ENCODE measurements at places on chromosomes 12 and 14. TPM values are rescaled to one million over a fixed set of nuclear protein-coding genes. Genes with fewer than 3 reads are reported as not detected.

NINJ2 gene
- total RNA-seq, result 1.3 TPM

ZDHHC22 gene
- not detected for total RNA-seq

GRCh38 chr14:68471964-68472508 is 320.8 kb downstream of the ZFP36L1 start:
- DNase-seq, result no peak

DNA sequence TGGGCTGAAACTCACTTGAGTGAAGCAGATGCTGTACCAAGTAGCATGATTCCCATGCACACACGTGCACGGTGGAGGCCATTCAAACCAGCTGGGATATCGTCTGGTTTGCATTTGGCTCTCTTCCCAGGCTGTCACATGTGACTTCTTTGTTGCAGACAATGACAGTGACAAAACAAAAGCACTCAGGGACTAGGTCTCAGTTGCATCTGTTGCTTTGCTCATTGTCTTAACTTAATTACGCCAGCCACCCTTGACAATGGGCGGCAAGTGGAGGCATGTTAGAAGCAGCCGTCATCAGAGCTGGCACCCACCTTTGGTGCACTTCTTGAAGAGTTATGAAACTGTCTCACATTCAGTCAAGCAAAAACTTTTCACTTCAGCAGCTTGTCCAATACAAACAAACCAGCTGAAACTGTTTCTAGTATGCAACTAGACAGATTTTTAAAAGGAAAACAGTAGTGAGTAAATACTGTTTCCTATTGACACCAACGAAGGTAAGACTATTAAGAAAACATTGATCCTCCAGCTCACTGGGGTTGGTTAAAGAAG is 74.3 kb downstream of the IGF1 start:
- DNase-seq, result peak; percentile 23

IL22 gene
- not detected for total RNA-seq

GRCh38 chr12:26963413-26963812 is 25.1 kb downstream of the FGFR1OP2 start:
- peak; percentile 71 for DNase-seq

C14orf180 gene
- total RNA-seq, result not detected

GRCh38 chr14:23577004-23577681 is 1.4 kb downstream of the JPH4 start:
- no peak for DNase-seq

DNA sequence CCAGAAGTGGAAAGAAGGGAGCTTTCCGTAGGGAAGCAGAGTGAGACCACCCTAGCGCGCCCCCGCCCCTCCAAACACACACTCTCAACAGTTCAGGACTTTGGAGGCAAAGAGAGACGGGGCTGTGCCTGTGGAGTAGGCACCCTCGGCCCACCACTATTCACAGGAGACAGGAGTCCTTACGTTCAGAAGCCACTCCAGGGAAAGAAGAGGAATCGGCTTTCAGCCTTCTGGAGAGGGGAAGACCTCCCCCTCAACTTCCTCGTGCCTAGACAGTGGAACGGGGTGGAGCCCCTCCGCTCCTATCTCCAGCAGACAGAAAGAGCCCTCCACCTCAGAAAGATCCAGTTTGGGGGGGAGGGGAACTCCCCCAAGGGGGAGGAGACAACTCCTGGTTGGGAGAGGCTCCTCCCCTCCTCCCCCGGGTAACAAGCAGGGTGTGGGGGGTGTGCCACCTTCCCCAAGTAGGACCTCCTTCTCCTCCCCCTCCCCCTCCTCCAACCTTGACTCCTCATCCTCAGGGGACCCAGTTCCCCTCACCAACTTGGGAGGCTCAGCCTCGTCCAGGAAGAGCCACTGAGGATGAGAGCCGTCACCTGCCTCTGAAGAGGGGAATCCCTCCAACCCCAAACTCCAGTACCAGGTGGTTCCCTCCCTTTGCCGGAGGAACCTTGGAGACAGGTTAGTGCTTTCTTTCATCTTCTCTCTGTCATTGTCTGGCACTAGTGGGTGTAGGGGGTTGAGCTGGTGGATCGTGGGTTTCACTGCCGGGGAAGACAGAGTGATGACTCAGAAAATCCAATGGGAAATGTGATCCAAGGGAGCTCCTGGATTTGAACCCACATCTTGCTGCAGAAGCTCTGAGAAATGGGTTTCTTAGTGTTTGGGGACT is 883 bp downstream of the FOXJ2 start:
- peak; percentile 38 for DNase-seq

VDR gene
- 9.8 TPM for total RNA-seq

DNA sequence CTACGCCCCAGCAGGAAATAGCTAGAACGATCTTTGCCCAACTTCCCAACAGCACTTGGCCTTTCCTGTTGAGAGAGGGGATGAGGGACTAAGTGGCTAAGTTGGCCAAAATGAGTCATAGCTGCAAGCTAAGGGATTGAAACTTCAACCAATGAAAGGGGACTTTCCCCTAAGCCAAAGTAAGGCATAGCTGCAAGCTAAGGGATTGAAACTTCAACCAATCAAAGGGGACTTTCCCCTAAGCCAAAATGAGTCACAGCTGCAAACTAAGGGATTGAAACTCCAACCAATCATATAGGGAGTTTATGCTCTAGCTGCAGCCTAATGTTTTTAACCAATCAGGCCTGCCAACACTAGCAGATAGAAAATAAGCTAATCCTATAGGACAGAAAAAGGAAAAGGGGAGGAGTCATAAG is 100.5 kb upstream of the SSTR1 start:
- no peak for DNase-seq

- no peak for DNase-seq
These were observed 321.2 kb upstream of the FAR2 start for GRCh38 chr12:28827861-28828260.

GRCh38 chr14:75445236-75445635 is 17.4 kb downstream of the JDP2 start:
- DNase-seq, result no peak

ALX1 gene
- not detected for total RNA-seq

- DNase-seq, result no peak
These were observed 28.8 kb downstream of the ZFHX2 start for GRCh38 chr14:23522643-23523198.

- peak; percentile 44 for DNase-seq
These were observed 18.7 kb downstream of the XRCC3 start for GRCh38 chr14:103696466-103697071.

MYF6 gene
- under 0.01 TPM for total RNA-seq

GRCh38 chr14:32925439-32925838 is 13.2 kb upstream of the NPAS3 start:
- no peak for DNase-seq

GRCh38 chr12:109264095-109264942 is 44.8 kb downstream of the FOXN4 start:
- peak; percentile 53 for DNase-seq

DNA sequence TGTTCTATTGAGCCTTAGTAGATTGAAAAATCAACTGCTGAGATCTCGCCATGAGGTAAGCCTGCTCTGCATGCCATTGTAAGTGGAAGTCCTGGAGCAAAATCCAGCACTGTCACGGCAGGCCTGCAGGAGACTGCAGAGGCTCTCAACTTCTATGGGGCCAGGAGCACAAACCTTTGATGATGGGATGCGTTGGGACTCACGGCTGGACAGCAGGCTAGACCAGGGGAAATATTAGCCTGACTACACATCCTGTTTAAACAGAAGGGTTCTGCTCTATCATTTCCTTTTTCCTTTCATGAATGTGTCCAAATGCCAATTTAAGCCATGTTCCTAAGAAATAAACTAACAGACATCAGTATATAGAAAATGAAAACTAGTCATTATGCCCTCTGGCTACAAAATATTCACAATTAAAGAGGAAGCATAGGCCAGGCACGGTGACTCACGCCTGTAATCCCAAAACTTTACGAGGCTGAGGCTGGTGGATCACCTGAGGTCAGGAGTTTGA is 33.9 kb upstream of the RASSF8 start:
- no peak for DNase-seq

GRCh38 chr12:121989276-121990113 is 32.2 kb upstream of the BCL7A start:
- DNase-seq, result no peak

DNA sequence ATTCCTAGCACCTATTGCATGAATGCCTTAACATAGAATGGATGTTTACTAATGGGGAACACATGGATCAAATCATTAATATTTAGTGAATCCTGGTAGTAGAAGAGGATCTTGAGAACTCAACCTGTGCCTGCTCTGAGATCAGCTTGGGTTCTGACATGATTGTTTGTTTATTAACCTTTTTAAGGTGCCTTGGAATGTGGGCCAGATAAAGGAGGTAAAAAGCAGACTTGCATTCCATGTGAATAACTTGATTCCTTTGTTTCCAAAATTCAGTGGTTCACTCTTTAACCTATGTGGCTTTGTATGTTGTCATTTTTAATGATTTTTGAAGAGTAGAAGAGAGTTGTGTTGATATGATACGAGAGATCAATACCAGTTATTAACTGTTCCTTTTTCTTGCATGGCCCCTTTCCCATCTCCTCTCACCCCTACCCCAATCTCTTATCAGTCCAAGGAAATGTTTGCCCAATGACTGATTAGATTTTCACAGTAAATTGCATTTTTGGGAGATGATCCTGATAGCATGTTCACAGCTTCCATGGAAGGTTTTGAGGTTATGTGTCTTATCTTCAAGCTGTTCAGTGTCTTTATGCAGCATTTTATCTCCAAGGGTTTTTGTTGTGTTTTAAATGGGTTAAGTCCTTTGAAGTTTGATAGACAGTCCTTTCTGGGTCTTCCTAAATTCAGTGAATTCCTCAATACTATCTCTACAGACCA is 193.7 kb upstream of the FRMD6 start:
- DNase-seq, result no peak

KCNMB4 gene
- total RNA-seq, result 0.51 TPM

NDRG2 gene
- 0.50 TPM for total RNA-seq

DNA sequence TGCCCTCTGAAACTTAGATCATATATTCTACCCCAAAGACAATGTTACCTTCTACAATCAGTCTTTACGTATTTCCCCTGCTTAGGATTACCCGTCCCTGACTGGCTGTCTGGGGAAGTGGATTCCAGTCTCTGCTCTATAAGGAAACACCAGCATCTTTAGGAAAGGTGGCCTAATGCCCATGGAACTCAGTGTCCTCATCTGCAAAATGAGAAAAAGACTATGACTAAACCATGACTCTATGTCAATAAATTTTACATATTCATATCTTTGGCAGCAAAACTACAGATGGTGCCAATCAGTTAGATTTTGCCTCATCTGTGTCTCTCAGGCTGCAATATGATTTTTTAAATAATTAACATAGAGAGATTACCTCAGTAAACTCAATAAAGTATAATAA is 133.8 kb downstream of the ITPR2 start:
- no peak for DNase-seq

SPRYD4 gene
- total RNA-seq, result 1.7 TPM

DNA sequence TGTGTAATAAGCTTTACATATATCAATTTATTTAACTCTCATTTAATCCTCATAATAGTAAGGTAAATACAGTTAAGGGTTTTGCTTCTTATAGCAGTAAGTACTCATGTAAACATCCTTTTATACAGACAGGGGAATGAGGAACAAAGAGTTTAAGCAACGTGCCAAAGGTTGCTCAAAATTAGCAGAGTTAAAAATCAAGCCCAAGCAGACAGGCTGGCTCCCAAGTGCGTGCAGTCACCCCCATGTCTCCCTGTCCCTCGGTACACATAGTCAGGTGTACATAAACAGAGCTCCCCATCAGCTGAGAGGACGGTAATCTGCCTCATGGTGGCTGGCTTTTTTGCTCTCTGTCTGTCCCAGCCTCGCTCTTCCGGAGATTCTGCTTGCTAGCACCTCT is 126.4 kb downstream of the DERA start:
- no peak for DNase-seq
